Naive B cell (primary cell): ENCODE measurements at places on chromosomes 1 and 21. TPM values are rescaled to one million over a fixed set of nuclear protein-coding genes. Genes with fewer than 3 reads are reported as not detected.
A peak's percentile ranks its signal among the peaks of the same experiment; 100 is the strongest.

- no peak for DNase-seq
Observed at GRCh38 chr1:216559359-216559758, 136.1 kb upstream of the USH2A start.

GRCh38 chr1:162230517-162230916 lies 146.1 kb downstream of the SPATA46 start:
- no peak for DNase-seq

DNA sequence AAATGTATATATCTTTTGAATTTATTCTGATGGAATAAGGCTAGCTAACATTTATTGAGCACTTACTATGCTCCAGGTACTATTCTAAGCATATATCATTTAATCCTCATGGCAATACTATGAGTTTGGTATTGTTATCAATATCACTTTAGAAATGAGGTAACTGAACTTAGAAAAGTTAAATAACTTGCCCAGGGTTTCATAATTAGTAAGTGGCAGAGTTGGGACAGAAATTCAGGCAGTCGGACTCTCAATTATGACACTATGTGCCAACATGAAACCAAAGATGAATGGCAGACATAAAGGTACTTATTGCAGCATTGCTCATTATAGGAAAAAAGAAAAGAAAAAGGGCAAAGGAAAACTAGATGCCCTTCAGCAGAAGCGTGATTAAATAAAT lies 48.2 kb downstream of the RAB3GAP2 start:
- DNase-seq: no peak

DNA sequence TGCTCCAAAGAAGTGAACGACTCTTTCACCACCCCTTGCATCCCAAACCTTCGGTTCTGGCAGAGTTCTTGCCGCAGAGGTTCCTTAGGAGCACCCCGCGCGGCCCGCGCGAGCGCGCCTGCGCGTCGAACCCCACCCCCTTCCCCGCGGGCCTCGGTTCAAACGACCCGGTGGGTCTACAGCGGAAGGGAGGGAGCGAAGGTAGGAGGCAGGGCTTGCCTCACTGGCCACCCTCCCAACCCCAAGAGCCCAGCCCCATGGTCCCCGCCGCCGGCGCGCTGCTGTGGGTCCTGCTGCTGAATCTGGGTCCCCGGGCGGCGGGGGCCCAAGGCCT lies at the start of gene C1orf56:
Gene C1orf56, plus strand, starts transcription at position 161 of the 334 bp plus-strand sequence. Its CDS starts 97 bp downstream, at position 258.
- peak; percentile 66 for DNase-seq

DNA sequence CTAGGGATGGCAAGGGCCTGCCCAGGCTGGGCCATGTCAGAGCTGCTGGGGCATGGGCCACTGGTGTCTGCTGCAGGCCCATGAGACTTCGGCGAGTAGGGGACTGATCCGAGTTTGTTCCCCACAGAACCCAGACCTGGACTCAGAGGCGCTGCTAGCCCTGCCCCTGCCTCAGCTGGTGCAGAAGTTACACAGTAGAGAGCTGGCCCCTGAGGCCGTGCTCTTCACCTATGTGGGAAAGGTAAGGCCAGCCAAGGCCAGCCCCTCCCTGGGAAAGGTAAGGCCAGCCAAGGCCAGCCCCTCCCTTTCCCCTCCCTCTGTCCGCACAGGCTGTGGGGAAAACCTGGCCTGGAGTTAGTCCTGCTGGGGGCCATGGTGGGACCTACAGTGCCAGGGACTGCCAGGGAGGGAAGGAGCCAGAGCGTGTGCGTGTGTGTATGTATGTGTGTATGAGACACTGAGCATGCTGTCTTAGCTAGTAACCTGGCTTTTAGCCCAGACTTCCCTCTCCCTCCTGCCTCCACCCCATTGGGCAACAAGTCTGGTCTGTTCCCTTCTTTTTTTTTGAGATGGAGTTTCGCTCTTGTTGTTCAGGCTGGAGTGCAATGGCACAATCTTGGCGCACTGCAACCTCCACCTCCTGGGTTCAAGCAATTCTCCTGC lies 8.0 kb downstream of the FAAH start:
- DNase-seq: no peak

GRCh38 chr1:98278055-98278454 lies 357.2 kb upstream of the DPYD start:
- DNase-seq: no peak

- no peak for DNase-seq
Observed at GRCh38 chr1:51303315-51303714, 27.0 kb downstream of the TTC39A start.

GRCh38 chr21:33028773-33029384 lies 3.1 kb downstream of the OLIG2 start:
- DNase-seq: no peak

The PRAMEF7 gene
- not detected for polyA plus RNA-seq

The SYT11 gene
- 3.4 TPM for polyA plus RNA-seq
